ENCODE measurements at places on chromosomes 1 and 21.

- no peak for DNase-seq
These were observed 3.6 kb upstream of the VWA1 start for GRCh38 chr1:1431845-1432273.

- DNase-seq = no peak
These were observed 42.2 kb upstream of the RGS21 start for GRCh38 chr1:192274588-192274987.

DNA sequence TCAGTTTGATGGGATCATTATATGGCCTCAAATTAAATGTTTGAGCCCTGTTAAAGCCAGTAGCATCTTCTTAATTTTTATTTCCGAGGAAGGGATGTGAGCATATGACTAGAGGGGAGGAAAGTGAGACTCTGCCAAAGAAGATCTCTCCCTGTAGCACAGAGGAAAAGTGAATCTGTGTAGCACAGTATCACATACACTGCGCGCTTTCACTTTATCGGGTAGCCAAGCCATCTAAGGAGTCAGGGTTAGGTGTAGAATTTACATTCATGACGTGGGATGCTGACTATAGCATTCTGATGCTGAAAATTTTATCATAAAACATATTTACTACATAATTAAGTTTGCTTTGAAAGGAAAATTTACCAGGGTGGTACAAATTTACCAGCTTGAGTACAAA, 24.0 kb downstream of the LRRC8D start:
- no peak for DNase-seq

GRCh38 chr1:85569122-85569521, 11.4 kb upstream of the CCN1 start:
- DNase-seq = peak; percentile 91

DNA sequence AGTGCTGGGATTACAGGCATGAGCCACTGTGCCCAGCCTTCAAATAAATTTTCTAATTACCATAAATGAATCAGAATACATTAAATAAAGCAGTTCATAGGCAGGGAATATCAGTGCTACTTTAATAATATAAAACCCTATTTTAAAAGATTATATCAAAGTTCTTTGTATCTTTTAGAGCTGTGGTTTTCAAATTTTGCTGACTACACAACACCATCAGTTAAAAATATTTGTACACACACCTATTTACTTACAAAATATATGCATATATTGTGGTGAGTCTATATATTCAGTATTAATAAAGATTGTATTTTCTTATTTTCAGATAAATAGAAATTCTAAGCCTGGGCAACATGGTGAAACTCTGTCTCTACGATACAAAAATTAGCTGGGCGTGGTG, 18.7 kb downstream of the B3GALNT2 start:
- no peak for DNase-seq

DNA sequence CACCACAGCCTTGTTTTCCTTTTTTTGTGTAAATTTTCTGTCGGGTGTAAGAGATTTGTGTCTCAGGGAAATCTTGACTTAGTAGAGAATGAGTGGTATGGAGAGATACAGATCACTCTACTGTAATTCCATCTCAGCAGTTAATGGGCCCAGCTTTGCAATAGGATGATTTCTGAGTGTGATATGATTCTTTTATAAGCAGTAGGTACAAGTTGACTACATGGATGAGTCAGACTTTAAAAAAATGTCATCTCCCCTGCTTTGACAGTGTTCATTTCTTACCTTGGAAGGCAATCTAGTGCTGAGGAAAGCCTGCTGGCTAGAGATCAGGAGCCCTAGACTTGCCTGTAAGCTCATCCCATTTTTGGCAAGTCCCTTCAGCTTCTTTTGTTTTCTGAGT, 261.9 kb downstream of the RYR2 start:
- DNase-seq = no peak

Data from iris pigment epithelial cell (primary cell).